Small intestine (tissue), 16 donors: ENCODE measurements at places on chromosomes 1 and 21. TPM values are rescaled to one million over a fixed set of nuclear protein-coding genes. Genes with fewer than 3 reads are reported as not detected.

Gene FABP3
- polyA plus RNA-seq: 16.4 TPM

Gene DSCAM
- polyA plus RNA-seq: 0.13 TPM

Gene VHLL
- polyA plus RNA-seq: not detected

Gene TMPRSS15
- polyA plus RNA-seq: 27.0 TPM

Gene SYF2
- polyA plus RNA-seq: 113 TPM

Gene MYOG
- not detected for polyA plus RNA-seq

Gene TRAF5
- polyA plus RNA-seq: 0.67 TPM

Gene SV2A
- 3.9 TPM for polyA plus RNA-seq

Gene OPTC
- not detected for polyA plus RNA-seq

Gene IL24
- not detected for polyA plus RNA-seq
